ENCODE measurements at places on chromosomes 4 and X.
A peak's percentile ranks its signal among the peaks of the same experiment; 100 is the strongest.

DNA sequence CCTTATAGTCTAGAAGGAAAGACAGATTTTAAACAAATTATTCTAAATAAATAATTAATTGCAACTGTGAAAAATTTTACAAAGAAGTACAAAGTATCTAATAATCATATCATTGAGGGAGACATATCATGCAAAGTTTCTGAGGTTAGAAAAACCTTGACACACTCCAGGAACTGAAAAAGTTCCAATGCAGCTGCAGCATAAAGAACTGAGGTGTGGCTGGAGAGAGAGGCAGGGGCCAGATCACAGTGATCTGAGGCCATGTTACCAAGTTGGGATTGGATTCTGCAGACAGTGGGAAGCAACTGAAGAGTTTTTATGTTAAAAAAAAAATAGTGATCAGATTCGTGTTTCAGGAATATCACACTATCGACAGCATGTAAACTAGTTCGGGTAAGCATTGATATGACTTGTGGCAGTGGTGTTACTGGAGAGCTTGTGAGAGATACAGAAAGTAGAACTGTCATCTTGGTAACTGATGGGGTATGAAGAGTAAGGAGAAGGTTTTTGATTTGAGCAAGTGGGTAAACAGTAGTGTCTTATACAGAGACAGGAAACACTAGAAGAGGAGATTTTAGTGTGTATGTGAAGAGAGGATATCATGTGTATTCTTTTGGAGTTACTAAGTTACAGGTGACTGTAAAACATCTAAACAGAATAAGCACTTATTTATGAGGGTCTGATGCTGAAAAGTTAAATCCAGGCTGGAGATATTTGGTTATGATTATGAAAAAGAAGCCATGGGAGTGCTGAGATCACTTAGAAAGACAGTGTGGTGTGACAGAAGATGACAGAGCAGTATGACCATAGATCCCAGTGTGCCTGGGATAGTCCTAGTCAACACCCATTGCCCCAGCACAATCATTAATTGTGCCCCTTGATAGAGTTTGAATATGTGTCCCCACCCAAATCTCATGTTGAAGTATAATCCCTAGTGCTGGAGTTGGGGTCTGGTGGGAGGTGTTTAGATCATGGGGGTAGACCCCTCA, 15.6 kb upstream of the SPRY1 start:
- DNase-seq: no peak

- DNase-seq: no peak
These were observed 62.6 kb upstream of the DHX15 start for GRCh38 chr4:24646798-24647460.

DNA sequence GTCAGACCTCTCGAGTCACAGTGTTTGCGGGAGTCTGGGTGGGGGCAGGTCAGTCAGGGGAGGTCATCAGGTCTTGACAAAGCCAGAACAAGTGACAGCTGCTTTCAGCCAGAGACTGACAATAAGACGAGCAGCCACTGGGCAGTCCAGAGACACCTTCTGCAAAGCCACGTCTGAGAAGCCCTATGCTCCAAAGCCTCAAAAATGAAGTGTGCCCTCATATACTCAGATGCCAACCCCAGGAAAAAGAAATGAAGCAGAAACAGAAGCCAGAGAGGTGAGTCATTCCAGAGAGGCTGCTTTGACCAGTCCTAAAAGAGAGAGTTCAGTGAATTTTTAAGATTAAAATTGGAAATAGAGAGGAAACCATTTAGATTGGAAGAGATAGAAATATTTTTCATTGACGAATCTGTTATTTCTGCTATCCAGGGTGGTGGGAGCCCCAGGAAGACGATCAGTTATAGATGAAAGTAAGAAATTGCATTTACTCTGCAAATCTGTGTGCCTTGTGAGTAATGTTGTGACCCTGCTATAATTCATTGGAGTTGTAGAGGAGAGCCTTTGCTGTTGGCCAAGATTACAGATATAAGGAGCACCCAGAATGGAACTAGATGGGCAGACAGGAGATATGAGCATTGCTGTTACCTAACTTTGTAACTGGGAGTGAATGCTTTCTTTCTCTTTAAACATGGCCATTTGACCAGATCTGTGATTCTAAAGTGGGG, 77.9 kb downstream of the LRRC66 start:
- peak; percentile 41 for DNase-seq

GRCh38 chrX:130285069-130285620, 16.4 kb upstream of the ZNF280C start:
- no peak for DNase-seq

- DNase-seq: no peak
These were observed 167.1 kb upstream of the CNKSR2 start for GRCh38 chrX:21207080-21207479.

DNA sequence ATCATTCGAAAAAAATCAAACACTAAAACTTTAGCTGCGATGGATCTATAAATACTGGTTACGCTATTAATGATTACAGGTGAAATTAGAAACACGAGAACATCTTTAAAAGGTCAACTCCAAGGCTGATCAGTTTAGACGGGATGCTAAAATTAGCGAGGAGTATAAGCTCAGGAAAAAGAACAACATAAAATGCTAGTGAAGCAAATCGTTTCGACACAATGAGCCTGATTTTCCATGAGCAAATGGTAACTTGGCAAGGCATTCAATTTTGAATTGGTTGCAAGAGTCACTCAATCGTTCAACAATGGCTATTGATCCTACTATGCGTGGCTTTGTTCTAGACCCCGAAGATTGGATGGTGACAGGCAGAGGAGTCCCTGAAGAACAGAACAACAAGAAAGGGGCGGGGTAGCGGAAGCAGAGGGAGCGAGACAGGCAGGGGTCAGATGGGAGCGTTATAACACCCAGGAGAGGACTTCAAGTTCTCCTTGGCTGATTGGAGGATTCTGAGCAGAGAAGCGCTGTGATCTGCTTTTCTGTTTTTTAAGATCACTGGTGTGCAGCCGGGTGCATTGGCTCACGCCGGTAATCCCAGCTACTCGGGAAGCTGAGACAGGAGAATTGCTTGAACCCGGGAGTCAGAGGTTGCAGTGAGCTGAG, 146.5 kb downstream of the RBM47 start:
- DNase-seq: no peak

DNA sequence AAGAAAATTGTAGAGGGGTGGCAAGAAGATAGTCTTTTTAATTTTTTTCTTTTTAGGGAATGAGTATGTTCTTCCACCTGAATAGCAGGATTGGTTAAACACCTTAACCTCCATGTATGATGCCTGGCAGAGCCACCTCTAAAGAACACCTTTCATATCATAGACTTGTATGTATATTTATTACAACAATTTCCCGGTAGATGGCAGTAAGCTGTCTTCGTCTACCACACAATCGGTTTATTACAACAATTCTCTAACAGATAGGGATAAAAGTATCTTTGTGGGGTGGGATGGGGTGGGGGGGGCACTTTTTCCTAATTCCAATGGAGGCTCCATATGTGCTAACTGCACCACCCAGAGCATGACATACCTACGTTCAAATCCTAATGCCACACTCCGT, 255.5 kb downstream of the LDB2 start:
- no peak for DNase-seq

DNA sequence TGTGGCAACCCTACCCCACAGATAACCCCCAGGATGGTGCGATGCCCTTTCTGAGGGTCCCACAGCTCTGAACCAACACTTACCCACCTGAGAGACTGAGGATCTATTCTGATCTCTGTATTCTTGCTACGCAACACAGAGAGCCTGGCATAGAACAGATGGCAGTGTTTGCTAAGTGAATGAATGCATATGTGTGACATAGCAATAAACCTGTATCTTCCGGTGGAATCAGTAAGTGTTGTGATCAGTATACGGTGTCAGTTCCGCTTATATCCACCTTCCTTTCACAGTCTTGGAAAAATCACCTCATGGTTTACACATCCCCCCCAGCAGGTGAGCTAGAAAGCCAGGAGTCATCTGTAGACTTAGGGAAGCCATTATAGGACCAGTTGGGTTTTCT, 5.9 kb upstream of the HSD17B10 start:
- DNase-seq: no peak

GRCh38 chrX:15749642-15750610, 11.9 kb downstream of the CA5B start:
- DNase-seq: peak; percentile 23

- DNase-seq: peak; percentile 23
These were observed 10.7 kb upstream of the PDHA1 start for GRCh38 chrX:19332983-19333382.

DNA sequence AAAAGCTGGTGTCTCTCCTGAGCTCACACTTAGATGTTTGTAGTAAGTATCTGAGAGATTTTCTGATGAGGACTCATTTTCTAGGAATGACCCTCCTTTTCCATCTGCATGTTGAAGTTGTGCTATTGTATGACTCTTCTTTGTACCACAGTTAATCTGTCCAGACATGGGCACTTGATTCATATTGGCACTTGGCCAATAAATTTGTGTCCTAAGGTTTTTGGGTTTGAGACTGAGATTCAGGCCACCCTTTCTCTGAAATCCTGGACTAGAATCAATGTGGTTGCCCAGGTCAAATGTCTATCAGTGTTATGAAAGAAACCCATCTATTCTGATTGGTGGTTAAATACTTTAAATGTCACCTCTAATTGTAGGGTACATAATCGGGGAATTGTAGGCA, 869.0 kb downstream of the SH3BGRL start:
- no peak for DNase-seq

GRCh38 chr4:96390404-96390803, 550.5 kb downstream of the PDHA2 start:
- no peak for DNase-seq

GRCh38 chr4:40897557-40898203, 147.9 kb downstream of the NSUN7 start:
- DNase-seq: no peak

DNA sequence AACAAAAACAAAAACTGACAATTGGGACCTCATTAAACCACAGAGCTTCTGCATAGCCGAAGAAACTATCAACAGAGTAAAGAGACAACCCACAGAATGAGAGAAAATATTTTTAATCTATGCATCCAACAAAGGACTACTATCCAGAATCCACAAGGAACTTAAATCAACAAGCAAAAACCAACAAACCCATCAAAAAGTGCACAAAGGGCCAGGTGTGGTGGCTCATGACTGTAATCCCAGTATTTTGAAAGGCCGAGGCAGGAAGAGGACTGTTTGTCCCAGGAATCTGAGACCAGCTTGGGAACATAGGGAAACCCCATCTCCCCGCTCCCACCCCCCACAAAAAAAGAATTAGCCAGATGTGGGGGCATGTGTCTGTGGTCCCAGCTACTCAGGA, 10.7 kb downstream of the C4orf51 start:
- DNase-seq: no peak

DNA sequence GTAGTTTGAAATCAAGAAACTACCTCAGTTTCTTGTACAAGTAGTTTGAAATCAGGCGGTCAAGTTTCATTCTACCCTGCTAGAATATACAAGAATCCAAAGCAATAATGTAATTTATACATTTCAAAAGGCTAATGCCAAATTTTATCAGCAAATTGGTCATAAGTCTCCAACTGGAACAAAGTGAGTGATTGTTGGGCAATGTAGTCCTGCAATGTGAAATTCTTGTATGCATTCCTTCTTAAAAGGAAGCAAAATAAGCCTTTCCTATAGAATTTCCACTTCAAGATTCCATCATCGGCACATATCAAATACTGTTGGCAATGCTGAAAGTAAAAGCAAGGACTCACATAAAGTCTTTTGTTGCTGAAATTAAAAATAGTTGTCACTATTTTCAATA, 334.9 kb downstream of the IL1RAPL1 start:
- no peak for DNase-seq

DNA sequence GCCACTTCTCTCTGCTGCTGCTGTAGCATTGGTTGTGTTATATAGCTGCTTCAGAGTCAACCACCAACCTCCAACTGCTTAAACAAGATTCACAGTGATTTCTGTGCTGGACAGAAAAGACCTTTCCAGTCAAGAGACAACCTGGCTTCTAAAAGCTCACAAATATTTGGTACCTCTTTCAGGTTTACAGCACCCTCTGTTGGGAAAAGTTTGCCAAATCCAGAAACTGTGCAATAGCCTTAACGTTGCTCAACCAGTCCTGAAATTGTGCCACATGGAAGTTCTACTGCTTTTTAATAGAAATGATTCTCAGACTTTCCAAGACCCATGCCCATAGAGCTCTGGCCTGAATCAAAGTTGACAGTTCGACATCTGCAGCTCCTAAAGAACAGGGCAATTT, 842.1 kb upstream of the HTR2C start:
- no peak for DNase-seq

GRCh38 chrX:96438803-96439202, 245.8 kb upstream of the DIAPH2 start:
- peak; percentile 40 for DNase-seq

GRCh38 chr4:124904723-124905388, 192.3 kb upstream of the ANKRD50 start:
- DNase-seq: no peak

DNA sequence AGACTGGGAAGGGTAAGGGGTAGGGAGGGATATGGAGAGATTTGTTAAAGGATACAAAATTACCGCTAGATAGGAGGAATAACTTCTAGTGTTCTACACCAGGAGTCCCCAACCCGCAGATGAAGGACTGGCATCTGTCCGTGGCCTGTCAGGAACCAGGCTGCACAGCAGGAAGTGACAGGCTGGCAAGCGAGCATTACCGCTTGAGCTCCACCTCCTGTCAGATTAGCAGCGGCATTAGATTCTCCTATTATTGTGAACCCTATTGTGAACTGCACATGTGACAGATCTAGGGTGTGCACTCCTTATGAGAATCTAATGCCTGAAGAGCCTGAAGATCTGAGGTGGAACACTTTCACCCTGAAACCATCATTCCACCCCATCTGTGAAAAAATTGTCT, 27.9 kb upstream of the BBS7 start:
- no peak for DNase-seq

DNA sequence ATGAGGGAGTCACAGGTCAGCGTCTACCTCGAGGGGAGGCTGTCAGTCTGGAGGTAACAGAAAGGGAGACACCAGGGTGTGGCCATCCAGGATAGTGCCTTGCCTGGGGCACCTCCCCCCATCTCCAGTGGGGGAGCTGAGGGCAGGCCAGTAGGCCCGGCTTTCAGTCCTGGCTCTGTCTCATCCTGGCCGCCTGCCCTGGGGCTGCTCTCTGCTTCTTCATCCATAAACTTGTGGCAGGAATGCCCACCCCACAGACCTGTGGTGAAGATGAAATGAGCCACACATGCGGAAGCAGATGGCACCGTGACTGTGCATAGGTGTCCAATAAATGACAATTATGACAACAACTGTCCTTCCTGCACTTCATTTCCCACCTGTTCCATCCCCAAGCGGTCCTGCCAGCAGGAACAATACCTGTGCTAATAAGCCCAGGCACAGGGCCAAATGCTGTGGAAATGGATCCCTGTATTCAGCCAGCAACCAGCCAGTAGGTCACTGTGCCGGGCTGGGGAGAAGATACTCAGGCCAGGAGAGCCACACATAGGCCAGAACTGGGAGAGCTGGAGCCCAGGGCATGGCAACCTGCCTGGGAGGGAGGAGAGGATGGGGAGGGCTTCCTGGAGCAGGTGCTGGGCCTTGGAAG, 30.2 kb downstream of the TRO start:
- DNase-seq: no peak

Data from foreskin fibroblast (primary cell).